Stimulated activated CD4-positive, alpha-beta T cell treated with anti-CD3 and anti-CD28 coated beads, Interleukin-12 subunit alpha, Interleukin-12 subunit beta, amount 100 ng/mL, for 24 hours (primary cell): ENCODE measurements at places on chromosomes 16 and 17.
A peak's percentile ranks its signal among the peaks of the same experiment; 100 is the strongest.

DNA sequence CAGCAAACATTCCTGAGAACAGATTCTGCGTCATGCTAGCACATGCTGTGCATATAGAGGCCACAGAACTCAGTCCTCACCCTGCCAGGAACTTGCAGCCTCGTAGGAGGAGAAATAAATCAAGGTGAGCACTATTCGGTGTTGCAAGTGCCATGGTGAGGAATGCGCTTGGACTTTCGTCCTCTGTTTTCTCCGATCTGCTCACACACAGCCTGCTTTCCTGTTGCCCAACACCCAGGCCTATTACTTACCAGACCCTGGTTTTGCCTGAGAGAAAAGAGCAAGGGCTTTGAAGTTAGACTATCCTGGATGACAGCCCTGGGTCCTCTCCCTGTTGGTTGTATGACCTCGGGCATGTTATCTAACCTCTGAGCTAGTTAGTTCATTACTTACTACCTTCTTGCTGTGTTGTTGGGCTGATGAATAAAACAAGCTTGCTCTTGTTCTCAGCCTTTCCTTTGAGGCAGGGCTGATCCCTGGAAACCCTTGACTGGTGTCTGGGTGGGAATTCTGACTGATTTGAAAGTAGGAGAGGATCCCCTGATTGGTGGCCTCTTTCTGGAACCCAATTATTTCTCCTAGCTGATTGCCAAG is 2.9 kb downstream of the ACSF2 start:
- no peak for DNase-seq

- DNase-seq: no peak
These were observed 225.2 kb upstream of the MPHOSPH6 start for GRCh38 chr16:82395212-82395611.

GRCh38 chr17:27633312-27634025 is 2.5 kb downstream of the LGALS9 start:
- no peak for DNase-seq

DNA sequence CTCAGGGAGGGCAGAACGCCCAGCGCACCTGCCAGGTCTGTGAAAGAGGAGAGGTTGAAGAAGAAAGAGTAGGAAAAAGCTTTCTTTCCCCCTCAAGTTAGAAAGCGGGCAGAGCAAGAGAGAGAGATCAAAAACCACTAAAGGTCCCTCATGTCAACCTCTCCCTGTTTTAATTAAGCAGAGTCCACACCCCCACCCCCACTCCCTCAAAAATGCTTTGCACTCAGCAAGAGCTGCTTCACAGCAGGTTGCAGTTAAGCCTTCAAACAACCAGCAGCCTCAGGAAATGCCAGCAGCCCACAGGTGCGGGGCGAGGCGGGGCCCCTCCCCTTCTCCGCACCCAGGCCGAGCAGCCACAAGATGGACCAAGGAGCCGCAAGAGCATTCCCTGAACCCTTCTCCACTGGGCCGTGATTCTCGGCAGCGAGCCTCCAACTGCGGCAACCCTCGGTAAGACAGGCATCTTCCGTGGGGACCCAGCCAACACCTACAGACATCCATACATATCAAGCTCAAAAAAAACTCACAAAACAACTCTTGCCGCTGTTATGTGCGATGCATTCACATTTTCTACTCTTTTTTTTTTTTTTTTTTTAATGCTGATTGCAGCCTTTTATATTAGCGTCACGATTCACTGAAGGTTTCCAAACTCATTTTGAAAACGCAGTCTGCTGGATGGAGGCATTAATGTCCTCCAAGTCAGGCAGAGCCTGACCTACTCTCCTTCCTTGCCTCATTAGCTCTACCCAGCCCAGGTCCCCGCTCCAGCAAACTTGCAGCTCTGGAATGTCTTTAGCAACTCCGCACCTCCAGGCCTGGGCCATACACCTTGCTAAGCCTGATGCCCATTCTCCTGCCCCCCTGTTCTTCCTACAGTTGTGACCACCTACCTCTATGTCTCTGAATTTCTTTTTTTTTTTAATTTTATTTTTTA is 66.1 kb downstream of the AXIN2 start:
- DNase-seq: no peak

DNA sequence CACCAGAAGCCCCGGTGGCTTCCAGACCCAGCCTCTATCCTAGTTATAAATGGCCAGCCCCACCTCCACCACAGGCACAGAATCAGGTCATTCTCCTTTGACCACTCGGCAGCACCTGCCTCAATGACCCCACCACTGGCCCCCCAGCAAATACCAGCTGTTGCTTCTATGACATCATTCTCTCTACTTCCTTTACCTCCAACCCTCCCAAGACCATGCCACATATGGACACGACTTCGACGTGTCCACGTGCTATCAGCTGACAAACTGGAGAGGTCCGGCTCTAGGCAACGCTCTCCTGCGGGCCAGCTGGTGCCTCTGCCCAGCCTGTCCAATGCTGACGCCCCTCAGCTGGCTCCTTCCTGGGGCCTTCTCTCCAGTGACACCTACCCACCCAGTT is 5.9 kb downstream of the ALYREF start:
- DNase-seq: no peak

DNA sequence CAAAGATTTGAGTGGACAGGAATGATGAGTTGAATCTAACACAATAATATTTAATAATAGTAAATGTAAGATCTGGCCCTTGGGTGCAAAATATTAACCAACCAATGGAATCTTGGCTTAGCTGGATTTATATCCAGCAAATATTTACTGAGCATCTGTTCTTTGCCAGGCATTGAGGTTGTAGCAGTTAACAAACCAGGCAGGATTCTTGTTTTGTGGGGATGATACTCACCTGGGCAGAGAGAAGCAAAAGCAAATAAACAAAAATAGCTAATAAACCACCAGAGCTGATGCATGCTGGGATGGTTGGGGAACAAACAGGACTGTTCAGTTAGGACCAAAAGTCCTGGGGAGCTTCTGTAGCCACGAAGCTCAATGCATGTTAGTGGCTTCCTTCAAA is 84.1 kb upstream of the CDH13 start:
- DNase-seq: no peak

- DNase-seq: no peak
These were observed 33.8 kb upstream of the CCL22 start for GRCh38 chr16:57324749-57325148.

DNA sequence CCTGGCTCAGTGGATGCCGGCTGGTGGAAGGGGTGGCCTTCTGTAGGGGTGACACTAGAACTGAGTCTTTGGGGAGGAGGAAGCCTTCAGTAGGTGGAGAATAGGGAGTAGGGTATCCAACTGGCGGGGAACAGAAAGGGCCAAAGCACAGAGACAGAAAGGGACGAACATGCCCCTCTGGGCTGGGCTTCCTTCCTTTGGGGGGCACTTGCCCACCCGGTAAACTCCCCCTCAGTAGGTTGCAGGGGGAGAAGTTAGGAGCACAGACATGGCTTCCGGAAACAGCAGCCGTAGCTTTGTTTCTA is 774 bp downstream of the ENGASE start:
- DNase-seq: no peak

GRCh38 chr16:12826559-12826958 is 22.9 kb upstream of the CPPED1 start:
- DNase-seq: no peak

- DNase-seq: no peak
These were observed 8.9 kb upstream of the RAPGEFL1 start for GRCh38 chr17:40168262-40168832.

GRCh38 chr17:48544349-48545021 is 424 bp downstream of the HOXB2 start:
- DNase-seq: no peak

- no peak for DNase-seq
These were observed 389.5 kb downstream of the SLC39A11 start for GRCh38 chr17:72702998-72703397.

GRCh38 chr16:87043231-87044031 is 273.8 kb downstream of the C16orf95 start:
- DNase-seq: no peak

DNA sequence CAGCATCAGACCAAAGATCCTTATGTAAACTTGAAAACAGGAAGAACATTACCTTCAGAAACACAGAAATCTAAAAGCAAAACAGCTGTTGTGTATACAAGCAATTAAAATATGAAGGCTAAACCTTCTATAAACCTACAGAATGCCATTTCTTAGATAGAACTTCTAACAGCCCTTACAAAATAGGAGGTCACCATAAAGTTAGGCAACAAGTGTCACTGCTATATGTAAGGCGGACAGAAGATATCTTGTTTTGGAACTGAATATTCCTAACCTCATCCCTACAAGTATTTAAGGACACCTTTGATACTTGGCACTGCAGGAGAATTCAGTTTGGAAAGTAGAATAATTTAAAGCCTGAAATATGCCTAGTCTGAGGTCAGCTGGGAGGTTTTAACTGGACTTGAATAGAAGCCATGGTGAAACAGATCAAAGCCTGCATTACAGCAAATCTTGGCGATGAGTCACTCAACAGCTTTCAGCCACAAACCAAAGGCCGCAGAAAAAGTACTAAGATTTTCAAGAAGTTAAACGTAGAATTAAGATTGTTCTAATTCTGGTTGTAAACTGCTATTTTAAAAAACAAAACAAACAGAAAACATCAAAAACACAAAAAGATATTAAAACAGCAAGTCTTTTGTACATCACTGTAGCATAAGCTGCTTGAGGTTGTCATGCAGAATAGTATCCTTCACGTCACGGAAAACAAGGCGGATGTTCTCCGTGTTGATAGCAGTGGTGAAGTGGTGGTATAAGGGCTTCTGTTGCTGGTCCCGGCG is 42.7 kb downstream of the GNA13 start:
- no peak for DNase-seq

- no peak for DNase-seq
These were observed 52.5 kb downstream of the TMEM114 start for GRCh38 chr16:8537691-8538342.

DNA sequence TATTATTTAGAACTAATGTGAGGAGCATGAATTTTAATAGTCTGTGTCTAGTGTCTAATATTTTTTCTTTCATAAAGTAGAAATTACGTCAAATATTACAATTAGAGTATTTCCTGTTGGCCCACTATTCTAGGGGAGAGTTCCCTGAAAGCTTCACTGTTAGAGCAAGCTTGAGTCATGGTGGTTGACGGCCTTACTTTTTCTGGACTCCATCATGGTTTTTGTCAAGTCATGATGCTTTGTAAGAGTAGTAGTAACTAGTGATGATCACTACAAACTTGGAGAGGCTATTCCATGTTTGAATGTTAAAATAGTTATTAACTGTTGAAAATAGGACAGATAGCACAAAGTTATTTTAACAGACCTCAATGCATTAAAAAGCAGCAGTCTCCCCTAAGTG is 1.7 kb downstream of the PSMD11 start:
- no peak for DNase-seq

- DNase-seq: no peak
These were observed 971.2 kb upstream of the SOX9 start for GRCh38 chr17:71149607-71150006.

DNA sequence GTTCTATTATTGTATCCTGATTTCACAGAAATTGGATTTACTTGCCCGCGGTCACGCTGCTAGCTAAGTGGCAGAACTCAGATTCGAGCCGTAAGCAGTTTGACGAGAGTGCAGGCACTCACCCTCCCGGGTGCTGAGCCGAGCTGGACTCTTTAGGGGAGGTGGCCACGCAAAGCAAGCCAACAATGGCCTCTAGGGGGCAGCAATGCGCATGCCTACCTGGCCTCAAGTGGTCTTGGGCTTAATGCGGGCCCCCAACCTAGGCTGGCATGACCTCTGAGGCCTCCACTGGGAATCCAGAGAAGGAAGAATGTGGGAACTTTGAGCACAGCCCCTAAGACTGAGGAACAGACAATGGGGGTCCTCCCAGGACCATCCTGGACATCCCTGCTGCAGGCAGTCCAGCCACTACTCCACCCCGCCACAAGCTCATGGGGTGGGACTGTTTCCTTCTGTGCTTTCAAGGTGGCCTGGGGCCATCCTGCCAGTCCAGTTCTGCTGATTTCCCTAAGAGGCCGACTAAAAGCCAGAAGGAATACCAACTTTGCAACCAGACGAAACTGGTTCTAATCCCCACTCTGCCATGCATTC is 276.5 kb downstream of the XYLT1 start:
- peak; percentile 47 for DNase-seq

GRCh38 chr16:78592111-78592510 is 492.7 kb downstream of the WWOX start:
- no peak for DNase-seq

DNA sequence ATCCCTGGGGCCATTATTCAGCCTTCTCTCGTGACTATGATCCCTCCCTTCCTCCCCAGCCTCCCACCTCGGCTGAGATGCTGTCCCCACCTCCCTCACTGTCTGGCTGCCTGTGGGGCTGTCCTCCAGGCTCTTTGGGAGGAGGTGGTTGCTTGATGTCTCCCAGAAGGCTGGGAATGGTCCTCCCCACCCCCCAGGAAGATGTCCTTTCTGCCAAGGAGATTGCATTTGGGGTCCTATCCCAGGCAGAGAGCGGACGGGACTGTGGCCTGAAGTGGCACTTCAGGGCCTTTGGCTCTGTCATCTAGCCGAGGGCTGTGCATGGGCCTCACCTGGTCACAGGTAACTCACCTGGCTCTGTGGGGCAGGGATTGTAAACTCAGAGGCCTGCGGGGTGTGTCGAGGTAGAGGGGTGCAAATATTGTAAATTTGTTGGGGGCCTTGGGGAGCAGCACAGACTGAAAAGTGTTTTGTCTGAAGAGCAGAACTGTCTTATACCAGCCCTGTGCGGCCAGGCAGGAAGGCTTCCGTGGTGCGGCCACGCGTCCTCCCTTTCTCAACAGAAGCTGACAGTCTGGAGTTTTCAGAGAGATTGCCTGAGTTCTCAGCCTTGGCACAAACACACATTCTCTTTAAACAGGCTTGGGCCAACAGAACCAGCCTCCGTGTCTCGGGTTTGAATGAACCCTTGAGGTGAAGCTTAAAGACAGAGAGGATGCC is 177.9 kb downstream of the SEC14L1 start:
- DNase-seq: no peak

DNA sequence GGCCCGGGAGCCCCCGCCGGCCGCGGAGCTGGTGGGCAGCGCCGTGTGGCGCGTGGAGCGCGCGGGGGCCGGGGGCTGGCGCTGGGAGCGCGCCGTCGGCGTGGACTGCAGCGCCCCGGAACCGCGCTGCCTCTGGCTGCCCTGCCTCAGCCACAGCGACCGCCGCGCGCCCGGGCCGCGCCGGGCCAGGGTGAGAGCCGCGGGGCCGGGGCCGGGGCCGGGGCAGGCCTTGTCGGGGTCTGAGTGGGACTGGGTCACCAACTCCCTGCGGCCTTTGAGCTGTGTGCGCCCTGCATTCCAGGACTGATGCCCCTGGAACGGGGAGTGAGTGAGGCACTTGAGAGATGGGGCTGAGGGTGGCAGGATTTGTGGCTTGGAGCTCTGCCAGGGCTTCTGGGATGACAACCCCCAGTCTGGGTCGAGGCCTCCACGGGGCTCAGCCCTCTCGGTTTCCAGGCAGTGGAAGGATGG is 25.7 kb downstream of the ARHGAP23 start:
- no peak for DNase-seq
